Femur (tissue), 1 donor: ENCODE measurements at places on chromosomes 5 and 9.

- peak; percentile 46 for DNase-seq
These were observed 25.6 kb downstream of the ZNF474 start for GRCh38 chr5:122154910-122155309.

DNA sequence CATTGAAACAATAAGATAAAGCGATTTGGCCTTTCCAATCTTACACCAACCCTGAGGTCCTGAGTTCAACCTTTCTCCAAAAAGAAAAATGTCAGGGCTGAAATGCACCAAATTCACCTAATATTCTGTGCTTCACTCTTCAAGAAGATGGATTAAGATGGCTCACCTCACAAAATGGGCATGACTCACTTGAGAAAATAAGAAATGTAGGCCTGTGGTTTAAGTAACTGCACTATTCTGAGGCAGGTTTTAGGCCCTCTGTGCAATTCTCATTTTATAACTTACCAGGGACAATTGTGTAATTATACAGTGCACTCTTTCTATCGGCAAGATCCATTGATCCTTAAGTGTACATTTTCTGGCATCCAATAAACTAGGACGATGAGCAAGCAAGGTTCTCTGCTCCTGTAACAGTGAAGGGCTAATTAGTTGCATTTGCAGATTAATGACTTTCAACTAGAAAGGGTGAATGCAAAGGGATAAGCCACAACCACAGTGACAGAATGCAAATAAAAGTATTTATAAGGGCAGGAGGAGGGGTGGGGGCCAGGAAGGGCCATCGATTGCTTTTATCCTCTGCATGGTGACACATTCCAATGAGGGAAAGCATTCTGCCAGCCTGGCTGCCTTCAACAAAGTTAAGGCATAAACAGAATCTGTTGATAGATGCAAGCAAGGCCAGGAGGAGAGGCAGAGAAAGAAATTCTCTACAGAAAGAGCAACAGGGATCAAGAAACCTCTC, 214.5 kb downstream of the CAAP1 start:
- no peak for DNase-seq

- DNase-seq: no peak
These were observed 1.7 kb downstream of the SMIM3 start for GRCh38 chr5:150780187-150780692.

- no peak for DNase-seq
These were observed 10.9 kb downstream of the RAPGEF1 start for GRCh38 chr9:131728961-131729360.

- no peak for DNase-seq
These were observed 634.7 kb upstream of the ARRDC3 start for GRCh38 chr5:92017776-92018175.

GRCh38 chr9:13001989-13002580, 227.3 kb downstream of the LURAP1L start:
- DNase-seq: no peak

DNA sequence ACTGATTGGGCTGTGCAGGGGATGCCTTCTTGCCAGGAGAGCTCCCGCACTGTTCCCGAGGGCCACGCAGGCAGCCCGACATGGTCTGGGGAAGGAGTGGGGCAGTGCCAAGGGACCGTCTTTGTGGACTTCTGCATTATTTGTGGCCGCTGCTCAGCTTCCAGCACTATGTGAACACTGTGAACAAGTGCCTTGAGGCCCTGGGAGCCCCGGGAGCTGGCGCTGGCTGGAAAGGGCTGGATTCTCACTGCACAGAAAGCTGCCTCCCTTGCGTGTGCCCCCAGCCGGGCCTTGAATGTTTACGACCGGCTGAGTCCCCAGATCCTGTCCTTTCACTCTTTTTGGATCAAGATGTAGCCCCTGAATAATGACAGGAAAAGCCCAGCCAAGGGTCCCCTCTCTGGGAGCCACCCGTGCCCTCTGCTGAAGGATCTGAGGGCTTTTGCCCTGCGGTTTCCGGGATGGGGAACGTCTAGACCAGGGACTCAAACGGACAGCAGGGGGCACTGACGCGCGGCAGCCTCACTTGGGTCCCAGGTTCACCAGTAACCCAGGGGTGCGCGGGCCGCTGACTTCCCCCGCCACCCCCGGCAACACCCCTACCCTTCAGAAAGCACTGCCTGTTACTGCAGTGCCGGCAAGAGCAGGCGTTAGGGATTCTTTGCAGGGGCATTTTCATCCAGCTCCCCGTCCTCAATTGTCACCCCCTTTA, 98.9 kb upstream of the FCN2 start:
- DNase-seq: no peak

GRCh38 chr5:133963493-133964128, 4.8 kb downstream of the C5orf15 start:
- no peak for DNase-seq

- no peak for DNase-seq
These were observed 31.8 kb upstream of the LMX1B start for GRCh38 chr9:126581893-126582292.

DNA sequence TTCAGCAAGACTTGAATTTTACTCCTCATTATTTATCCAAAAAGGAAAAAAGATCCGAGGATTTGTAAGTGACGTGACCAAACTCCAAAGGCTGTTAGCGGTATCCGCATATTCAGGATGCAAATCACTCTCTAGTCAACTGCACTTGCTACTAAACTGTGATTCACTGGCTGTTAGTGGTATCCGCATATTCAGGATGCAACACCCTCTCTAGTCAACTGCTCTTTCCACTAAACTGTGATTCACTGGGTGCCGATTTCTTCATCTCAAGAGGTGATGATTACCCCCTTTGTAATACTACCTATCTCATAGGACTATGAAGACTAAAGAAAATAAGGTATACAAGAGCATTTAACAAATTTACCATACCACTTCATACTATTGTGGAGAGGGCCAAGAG, 5.7 kb downstream of the MAPKAP1 start:
- DNase-seq: no peak

DNA sequence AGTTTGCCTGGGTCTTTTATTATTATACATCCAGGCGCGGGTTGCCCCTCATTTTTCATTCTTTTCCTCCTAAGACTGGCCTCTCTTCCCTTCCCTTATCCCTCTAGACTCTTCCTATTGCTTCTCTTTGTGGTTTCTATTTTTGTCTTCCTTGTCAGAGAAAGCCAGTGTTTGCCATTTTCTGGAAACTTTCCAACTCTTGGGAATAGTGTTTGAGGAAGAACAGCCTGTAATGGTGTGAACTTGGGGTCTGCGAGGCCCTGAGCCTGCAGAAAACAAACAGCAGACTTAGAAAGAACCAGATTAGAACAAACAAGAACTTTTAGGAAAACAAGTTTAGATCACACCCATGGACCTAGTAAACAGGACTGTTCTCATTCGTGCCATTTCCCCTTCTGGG, 15.5 kb downstream of the PRKACG start:
- DNase-seq: no peak

- DNase-seq: no peak
These were observed 101.7 kb downstream of the CDH18 start for GRCh38 chr5:19886123-19886917.

DNA sequence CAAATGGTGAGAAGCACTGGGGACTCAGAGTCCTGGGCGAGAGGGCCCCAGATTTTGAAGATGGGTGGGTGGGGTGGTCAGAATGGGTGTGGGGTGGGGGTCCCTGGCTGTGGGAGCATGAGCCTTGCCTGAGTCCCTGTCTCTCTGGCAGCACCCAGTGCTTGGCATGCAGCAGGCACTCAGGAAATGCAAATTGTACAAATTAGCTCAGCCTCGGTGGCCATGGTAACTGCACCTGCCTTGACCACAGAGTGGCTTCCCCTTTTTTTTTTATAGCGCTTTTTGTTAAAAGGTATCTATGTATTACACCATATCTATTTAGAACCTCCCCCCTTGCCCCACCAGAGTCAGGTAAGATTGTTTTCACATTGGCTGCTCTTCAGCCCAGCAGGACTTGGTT, 19.2 kb upstream of the PITX1 start:
- no peak for DNase-seq

- no peak for DNase-seq
These were observed 74.1 kb downstream of the SLF1 start for GRCh38 chr5:94692581-94692980.

GRCh38 chr5:124628721-124629596, 117.5 kb downstream of the ZNF608 start:
- DNase-seq: peak; percentile 51

DNA sequence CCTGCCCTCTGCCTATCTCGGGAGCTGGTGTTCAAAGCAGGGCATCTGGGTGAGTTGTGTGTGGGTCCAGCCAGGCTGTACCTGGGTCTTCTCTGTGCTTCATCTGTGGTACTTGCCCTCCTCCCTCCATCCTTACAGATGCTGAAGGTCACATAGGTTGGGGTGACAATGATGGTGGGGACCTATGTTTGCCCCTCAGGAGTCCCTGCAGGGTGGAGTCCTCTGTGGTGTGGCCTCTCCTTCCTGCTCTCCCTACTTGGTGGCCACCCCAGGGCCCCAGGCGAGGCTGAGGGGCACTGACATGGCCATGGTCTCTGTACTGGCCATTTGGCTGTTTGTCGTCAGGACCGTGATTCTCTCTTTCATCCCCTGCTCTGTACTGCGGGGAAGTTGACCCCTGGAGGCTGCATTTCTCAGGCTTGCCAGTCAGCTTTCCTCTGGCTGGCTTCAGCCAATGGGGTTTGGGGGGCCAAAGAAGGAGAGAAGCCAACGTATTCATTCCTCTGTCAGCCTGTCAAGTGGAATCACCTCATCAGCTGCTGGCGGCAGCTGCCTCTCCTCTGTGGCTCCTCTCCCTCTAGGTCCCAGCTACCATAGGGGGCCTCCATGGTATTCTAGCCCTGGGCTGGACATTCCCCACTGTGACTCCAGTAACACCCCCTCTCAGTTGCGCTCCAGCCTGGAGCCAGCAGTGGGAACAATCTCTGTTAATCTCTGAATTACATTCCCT, 4.6 kb downstream of the DCANP1 start:
- DNase-seq: peak; percentile 44

DNA sequence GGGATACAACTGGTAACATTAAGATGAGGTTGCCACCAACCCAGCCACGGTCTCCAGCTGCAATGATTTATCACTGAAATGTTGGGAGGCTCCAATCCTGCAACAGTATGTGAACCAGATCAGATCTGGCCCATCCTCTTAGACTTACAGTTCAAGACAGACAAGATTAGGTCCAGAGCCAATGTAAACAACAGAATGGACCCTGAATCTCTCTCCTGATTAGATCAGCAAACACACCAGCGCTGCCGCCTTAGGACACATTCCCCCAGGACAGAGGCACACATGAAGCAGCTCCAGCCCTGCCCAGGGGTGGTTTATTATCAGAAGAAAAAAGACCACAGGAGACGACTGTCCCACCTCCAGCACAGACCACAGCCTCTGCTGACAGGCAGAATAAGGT, 82.1 kb downstream of the SLIT3 start:
- no peak for DNase-seq

DNA sequence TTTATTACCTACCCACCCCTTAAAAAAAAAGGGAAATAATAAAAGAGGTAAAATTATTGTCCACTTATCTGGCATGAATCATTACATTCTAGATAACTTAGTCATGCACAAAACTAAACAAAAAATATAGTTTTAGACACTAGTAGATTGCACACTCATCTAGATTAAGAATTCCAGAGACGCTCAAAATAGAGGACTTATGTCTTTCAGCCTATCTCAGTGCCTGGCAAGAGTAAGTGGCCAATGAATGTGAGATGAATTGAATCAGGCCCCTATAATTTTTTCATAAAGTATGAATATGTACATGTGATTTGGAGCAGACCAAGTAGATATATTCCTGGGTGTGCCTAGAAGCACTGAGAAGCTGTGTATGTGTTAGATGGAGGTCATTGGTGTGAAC, 2.0 kb upstream of the RXFP3 start:
- no peak for DNase-seq

DNA sequence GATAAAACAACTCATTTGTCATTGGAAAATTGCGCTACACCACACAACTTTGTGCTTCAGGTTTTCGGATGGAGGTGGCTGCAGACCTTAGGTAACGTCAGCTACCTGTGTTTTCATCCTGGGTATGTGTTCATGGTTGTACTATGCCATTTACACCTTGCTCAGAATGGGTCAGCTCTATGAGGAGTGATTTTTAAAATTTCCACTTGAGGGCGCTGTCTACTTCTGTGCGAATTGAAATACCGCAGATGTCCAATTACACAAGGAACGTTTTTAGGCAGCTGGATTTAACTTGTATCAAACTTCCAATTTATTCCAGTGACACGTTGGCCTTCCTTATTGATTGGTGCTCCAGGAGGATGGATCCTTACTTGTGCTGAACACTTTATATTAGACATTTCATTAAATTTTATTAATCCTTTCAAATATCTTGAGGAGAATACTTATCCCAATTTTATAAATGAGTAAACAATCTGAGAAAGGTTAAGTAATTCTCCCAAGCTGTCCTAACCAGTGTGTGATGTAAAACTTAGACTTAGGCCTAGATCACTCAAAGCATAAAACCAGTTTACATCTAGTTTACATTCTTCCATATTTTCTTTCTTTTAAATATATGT, 23.4 kb downstream of the DMRTA1 start:
- no peak for DNase-seq
